ENCODE measurements at places on chromosomes 2 and 18.
A peak's percentile ranks its signal among the peaks of the same experiment; 100 is the strongest.

- DNase-seq = no peak
Observed at GRCh38 chr2:111208639-111209038, 87.9 kb downstream of the BCL2L11 start.

DNA sequence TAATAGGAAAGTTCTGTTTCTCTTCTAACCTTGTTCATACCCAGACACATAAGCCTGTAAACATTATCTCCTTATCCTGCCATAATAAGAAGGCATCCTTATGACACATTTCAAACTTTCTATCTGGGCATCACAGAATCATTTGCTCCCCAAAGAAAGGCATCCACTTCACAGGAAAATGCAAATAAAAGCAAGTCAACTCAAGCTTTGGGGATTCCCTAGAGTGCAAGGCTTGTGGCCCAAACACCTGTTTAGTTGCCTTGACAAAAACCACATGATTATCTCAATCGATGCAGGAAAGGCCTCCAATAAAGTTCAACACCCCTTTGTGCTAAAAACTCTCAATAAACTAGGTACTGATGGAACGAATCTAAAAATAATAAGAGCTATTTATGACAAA is 195.7 kb upstream of the GALNT5 start:
- no peak for DNase-seq

DNA sequence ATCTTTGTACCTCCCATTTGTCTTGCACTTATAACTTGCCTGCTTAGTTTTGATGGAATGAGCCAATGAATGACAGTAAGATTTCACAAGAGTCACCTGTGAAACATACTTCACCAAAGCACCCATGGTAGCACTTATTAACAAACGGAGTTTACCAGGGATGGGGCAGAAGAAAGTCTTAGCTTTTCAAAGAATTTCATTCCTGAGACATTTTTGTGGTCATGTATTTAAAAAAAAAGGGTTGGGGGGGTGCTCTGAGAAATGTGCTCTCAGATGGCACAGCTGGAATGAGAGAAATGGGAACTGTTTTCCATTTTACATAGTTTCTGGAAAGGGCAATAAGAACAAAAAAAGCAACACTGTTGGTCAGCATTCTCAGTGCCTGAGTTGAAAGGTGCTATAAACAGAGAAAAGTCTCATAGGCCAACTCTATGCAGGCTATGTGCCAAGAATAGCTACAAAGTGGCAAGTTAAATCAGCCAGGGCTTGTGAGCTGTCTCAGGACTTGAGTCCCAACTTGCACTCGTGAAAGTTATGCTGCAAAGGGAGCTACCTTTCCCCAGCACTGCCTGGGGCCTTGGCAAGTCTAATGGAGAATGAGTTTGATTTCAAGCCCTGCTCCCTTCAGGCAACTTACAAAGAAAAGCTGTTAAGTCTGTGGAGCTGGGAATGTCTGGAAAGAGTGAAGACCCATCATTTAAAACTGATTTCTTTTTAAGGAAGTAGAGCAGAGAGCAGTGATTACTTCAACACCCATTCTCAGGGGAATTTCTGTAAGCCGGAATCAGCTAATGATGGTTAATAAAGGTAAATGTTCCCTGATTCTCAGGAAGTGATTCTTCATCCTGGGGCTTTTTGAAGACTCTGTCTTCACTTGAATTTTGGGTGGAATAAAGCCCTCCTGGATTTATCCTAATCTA is 170.6 kb downstream of the SLC8A1 start:
- peak; percentile 14 for DNase-seq

GRCh38 chr18:48859311-48860268 is 91.2 kb downstream of the SMAD7 start:
- no peak for DNase-seq

DNA sequence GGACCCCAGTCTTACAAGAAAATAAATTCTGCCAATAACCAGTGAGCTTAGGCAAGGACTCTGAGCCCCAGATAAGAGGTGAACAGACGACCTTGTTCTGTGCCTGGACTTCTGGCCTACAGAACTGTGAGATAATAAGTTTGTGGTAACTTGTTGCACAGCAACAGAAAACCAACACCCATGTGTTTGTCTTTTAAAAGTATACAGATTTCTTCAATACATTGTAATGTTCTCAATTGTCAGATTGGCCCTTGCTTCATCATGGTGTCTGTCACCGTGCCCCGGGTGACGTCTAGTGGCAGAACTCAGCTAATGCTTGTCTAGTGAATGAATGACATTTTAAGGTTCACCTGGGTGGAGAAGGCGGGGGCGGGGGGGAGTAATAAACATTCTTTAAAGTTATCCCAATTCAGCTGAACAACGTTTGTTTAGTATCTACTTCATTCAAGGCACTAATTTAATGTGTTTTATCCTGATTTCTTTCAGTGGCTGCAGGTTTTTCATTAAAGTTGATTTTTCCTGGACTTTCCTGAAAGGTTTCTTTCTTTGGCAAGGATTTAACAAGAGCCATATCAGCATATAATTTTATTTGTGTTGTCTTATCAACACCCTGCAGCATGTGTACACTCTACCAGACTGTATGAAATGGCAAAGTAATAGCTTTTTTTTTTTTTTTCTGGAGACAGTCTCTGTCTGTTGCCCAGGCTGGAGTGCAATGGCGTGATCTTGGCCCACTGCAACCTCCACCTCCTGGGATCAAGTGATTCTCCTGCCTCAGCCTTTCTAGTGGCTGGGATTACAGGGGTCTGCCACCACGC is 123.8 kb upstream of the DLX2 start:
- peak; percentile 60 for DNase-seq

DNA sequence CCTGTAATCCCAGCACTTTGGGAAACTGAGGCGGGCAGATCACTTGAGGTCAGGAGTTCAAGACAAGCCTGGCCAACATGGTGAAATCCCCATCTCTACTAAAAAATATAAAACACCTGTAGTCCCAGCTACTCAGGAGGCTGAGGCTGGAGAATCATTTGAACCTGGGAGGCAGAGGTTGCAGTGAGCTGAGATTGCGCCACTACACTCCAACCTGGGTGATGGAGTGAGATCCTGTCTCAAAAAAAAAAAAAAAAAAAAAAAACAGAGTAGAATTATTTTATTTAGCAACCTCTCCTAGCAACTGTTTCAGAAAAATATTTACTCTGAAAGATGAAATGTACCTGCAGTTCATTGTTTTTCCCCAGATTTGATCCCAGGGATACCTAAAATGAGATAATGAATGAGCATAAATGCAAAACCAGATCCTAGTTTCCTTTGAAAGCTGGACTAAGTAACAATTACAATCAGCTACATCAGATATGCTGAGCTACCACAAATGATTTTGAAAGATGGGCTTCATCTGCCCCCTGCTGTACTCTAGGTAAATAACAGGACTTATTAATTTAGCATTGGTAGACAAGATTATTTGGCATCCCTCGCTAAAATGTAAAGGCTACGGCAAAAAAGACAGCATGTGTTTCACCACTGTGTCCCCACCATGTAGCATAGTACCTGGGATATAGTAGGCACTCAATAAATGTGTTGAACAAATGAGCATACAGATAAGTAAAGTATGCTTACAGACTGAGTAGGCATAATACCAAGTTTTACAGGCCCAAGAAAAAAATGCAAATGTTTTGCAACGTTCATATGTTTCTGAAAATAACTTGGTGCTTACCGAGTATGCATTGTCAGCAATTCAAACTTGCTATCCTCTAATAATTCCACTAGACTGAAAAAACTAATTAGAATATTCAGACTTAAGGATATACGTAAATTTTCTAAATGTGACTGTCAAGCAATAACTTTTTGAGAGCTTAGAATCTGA is 102.5 kb downstream of the ATL2 start:
- DNase-seq = peak; percentile 73

- no peak for DNase-seq
Observed at GRCh38 chr2:111669928-111670695, 213.9 kb downstream of the ANAPC1 start.

DNA sequence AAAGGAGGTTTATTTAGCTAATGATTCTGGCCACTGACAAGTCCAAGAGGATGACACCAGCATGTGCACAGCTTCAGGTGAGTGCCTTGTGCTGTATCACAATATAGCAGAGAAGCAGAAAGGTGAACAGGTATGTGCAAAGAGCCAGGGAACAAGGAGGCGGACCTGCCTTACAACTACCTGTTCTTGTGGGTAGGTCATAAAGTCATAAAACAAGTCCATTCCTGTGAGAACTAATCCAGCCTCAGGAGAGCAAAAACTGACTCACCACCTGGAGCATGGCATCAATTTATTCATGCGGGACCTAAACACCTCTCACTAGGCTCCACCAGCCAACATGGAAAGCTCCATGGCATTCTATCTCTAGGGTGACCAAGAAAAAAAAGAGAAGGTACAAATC is 234.2 kb downstream of the ASXL3 start:
- DNase-seq = peak; percentile 32

GRCh38 chr2:152328013-152328412 is 7.0 kb upstream of the FMNL2 start:
- no peak for DNase-seq

- no peak for DNase-seq
Observed at GRCh38 chr2:46666754-46667153, 187.4 kb downstream of the TMEM247 start.

Measured in RWPE1 (cell line).